ENCODE measurements at places on chromosomes 6 and 20. TPM values are rescaled to one million over a fixed set of nuclear protein-coding genes. Genes with fewer than 3 reads are reported as not detected.

Gene DOP1A
- 20.5 TPM for total RNA-seq

Gene HLA-DOA
- total RNA-seq, result 3.5 TPM

Gene GOPC
- 19.8 TPM for total RNA-seq

Gene BTNL2
- not detected for total RNA-seq

Gene PTGIS
- 359 TPM for total RNA-seq

Gene HLA-DRB1
- total RNA-seq, result 91.3 TPM

Gene DZANK1
- 1.7 TPM for total RNA-seq

Gene PDE7B
- 5.9 TPM for total RNA-seq

Gene EEF1A2
- 0.42 TPM for total RNA-seq

- no peak for DNase-seq
Observed at GRCh38 chr6:105402090-105402938, 568 bp downstream of the PREP start.

DNA sequence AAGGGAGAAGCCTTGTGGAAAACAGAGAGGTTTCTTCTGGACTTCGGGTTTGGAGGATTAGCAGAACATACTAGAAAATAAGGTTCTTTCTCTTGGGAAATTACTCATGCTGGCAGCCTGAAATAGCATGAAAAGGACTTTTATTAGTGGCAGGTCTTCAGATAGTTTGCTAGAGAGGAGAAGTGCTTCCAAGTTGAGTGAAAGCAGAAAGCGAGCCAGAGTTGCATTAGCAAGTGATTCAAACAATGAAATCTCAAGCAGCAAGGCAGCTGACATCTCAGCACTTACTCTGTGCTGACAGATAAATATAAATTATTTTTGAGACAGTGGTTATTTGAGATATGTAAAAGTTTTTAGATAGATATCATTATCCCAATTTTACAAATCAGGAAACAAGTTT is 91.9 kb downstream of the PLCB4 start:
- DNase-seq, result no peak

DNA sequence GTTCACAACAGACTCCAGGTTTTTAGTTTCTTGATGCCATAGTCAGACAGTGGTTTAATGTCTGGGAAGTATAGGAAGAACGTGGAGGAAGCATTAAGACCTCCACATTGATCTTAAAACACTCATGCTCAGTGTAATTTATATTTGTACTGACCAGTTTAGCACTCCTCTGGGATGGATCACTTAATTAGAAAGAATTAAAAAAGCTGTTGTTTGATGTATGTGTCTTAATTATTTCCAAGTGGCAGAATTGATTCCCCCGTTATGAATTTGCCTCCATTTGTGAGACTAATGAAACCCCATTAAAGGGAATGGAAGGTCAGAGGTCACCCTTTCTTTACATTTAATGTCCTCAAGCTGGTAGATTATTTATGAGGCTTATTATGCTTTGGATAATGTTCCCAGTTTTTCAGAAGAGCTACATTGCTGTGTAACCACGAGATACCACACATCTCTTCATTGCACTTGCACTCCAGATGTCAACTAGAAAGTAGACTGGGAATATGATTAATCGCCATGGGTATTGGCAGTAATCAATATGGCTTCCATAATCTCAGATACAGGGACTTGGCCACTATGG is 270.0 kb upstream of the JAG1 start:
- DNase-seq, result no peak

GRCh38 chr6:30688569-30688968 is 2.1 kb upstream of the PPP1R18 start:
- DNase-seq, result peak; percentile 71

GRCh38 chr20:44702776-44703175 is 12.4 kb upstream of the CCN5 start:
- DNase-seq, result peak; percentile 96

DNA sequence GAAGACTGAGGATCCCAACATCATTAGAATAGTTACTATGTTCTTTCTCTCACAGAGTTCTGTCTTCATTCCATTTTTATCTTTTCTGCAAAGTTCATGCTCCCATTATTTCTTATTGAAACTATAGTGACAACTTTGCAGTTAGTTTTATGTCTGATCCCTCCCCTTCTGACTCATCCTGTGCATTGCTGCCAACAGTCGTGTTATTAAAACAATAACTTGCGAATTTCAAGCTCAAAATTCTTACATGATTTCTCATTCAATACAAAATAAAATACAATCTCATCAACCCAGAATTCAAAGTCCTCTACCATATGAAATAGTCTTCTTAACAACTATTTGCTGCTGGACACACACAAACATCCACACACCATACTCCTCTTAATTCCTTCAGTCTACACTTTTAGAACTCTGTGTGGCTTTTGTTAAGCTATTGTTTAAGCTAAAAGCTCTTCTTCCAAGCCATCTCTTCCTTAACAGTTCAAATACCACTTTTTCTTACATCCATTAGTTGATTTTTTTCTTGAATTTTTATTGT is 261.4 kb upstream of the IRAK1BP1 start:
- DNase-seq, result no peak

DNA sequence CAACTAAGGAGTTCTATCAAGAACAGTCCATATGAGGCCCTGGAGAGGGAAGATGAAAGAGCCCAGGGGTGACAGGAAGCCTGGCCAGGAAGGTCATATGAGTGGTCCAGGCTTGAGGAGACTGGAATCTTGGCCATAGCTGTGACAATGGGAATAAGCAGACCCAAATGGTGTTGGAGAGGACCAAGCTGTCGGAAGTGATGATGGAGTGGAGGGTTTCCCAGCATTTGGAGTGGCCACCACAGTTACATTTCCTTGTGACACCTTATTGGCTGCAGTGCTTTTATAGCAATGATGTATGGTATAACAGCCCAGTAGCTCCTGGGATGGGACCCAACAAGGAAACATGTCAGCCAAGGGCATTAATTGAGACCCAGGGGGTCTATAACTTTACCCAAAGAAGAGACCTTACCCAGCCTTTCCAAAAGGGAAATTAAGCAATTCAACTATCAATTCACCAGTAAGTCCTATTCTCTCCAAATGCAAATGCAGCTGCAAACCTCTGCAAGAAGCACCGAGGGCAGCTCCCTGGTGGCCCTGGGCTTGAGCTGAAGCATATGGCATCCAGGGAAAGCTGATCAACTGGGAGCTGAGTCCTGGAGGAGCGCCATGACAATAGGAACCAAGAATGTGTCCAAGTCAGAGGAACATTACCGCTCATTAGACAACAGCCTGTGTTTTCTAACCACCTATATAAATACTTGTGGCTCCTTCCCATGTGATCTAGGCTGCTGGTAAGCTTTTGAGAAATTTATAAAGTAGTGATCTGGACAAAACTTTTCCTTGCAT is 219.4 kb downstream of the SOD2 start:
- no peak for DNase-seq

- DNase-seq, result no peak
Observed at GRCh38 chr6:76703786-76704185, 631.3 kb upstream of the IMPG1 start.

- DNase-seq, result no peak
Observed at GRCh38 chr6:158321960-158322359, 9.7 kb downstream of the TULP4 start.
